Melanocyte of skin (primary cell): ENCODE measurements at places on chromosomes 7 and 10. TPM values are rescaled to one million over a fixed set of nuclear protein-coding genes. Genes with fewer than 3 reads are reported as not detected.

PCDH15 gene
- not detected in 2 replicates for total RNA-seq

EGR2 gene
- total RNA-seq: 0.34 TPM in 1 of 2 replicates, not detected in the other

ATRNL1 gene
- 12.4 and 22.9 TPM in 2 replicates for total RNA-seq

TMEM209 gene
- total RNA-seq: 22.7 and 31.6 TPM in 2 replicates

MBL2 gene
- under 0.01 TPM in 1 of 2 replicates, not detected in the other for total RNA-seq

DCLRE1C gene
- 10.7 and 15.3 TPM in 2 replicates for total RNA-seq

GPNMB gene
- total RNA-seq: 799 and 1,045 TPM in 2 replicates
